Hindlimb muscle (tissue), 1 donor: ENCODE measurements at places on chromosomes 1 and 21. TPM values are rescaled to one million over a fixed set of nuclear protein-coding genes. Genes with fewer than 3 reads are reported as not detected.
A peak's percentile ranks its signal among the peaks of the same experiment; 100 is the strongest.

Gene FAM167B
- polyA plus RNA-seq, result 7.6 TPM

Gene AQP10
- polyA plus RNA-seq, result not detected

- DNase-seq, result no peak
Observed at GRCh38 chr1:27009601-27010197, 3.0 kb downstream of the TENT5B start.

- no peak for DNase-seq
Observed at GRCh38 chr1:85544689-85545215, 35.8 kb upstream of the CCN1 start.

- DNase-seq, result no peak
Observed at GRCh38 chr1:199573047-199573446, 454.5 kb upstream of the NR5A2 start.

DNA sequence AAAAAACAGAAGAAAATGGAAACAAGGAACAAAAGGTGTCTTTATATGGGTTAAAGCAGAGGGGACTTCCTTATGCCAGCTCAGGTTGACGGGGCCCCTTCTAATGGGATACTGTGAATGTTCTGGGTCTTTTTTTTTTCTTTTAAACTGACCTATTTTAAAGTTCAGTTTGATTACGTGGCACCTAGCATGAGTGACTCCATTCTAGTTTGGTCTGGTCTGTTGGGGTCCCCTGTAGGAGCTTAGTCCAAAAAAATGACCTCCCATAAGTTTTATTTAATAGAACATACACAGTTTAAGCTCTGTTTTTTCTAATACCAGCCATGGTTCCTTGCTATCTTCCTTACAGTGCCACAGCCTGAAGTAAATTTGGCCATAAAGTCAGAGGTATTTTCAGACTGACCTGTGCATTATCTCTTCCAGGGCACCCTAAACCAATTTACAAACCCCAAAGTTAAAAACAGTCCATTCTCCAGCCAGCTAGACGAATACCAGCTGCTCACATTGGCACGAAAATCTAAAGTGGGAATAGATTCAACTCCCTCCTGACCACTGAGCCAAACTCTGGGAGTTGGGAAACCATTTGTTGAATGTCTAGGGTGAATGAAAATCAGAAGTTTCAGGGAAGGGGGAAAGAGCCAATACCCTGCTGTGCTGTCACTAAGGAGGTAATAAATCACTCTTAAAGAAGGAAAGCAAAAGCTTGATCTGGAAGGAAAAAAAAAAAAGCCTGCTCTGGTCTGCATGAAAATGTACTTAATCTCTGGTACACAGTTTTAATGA lies 42.4 kb downstream of the AKNAD1 start:
- peak; percentile 23 for DNase-seq

DNA sequence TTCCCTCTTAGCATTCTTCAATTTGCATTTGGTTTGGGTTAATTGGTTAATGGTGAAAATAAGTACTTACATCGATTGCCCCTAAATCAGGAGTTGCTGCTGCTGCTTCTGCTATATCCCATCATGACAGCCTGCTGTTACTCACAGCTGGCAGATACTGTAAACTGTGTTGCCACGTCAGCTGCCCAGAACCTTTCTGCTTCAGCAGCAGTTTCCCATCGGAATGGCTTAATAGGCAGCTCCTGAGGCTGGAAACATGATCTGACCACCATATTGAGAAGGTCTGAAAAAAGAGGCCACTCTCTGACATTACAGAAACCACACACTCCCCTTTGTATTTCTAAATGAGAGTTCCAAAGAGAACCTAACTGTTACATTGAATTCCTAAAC lies 14.3 kb upstream of the SEC16B start:
- DNase-seq, result peak; percentile 90

- no peak for DNase-seq
Observed at GRCh38 chr21:44043613-44044012, 31.5 kb downstream of the TRAPPC10 start.

DNA sequence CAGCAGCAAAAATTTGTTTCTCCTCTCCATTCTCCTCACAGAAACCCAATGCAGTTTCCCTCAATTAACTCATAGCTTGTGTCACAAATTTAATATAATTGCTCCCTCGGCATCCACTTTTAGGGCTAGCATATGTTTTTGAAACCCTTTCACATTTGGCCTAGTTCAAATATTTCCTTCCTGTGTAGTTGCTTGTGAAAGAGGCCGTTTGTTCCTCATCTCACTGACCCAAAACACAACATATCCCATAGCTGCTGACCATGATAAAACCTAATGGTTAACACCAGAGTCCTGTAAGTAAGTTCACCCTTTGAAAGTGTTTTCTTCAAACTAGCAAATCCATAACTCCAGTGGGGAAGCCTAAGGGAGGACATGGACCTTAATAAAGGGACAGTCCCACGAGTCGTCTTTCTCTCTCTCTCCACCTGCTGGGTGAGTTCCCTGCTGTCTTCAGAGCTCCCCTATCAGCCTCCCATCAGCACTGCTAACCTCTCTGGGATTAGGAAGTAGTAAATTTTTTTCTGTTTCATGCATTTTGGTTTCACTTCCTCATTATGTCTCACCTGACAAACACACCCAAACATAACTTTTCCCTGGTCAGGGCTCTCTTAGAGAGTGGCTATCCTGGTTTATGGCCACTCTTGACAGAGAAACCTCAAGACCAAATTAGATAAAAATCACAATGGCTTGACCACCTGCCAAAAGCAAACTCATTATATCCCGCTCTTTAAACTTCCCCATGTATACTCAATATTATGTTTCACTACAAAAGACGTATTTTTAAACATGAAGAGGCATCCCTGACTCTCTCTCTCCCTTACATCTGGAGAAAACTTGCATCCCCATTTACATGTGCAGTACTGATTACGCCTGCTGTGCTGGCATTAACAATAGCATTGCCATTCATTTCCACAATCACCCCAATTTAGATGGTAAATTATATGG lies 177.7 kb upstream of the HP1BP3 start:
- no peak for DNase-seq

Gene THEM5
- 0.37 TPM for polyA plus RNA-seq

- no peak for DNase-seq
Observed at GRCh38 chr21:36813052-36813451, 114.1 kb downstream of the SIM2 start.

DNA sequence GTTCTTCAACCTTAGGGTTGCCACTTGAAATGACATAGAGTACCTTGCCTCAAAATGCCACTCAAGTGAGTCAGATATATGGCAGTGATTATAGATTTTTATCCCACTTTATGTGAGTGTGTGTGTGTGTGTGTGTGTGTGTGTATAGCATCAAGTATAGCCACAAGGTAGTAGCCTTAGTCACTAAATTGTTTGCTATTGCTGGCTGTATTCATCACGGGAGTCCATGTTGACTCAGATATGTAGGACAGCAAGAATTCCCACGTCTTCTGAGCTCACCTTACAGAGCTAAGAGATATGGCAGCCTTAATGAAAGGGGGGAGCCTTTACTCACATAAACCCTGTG lies 9.3 kb downstream of the ETS2 start:
- no peak for DNase-seq

DNA sequence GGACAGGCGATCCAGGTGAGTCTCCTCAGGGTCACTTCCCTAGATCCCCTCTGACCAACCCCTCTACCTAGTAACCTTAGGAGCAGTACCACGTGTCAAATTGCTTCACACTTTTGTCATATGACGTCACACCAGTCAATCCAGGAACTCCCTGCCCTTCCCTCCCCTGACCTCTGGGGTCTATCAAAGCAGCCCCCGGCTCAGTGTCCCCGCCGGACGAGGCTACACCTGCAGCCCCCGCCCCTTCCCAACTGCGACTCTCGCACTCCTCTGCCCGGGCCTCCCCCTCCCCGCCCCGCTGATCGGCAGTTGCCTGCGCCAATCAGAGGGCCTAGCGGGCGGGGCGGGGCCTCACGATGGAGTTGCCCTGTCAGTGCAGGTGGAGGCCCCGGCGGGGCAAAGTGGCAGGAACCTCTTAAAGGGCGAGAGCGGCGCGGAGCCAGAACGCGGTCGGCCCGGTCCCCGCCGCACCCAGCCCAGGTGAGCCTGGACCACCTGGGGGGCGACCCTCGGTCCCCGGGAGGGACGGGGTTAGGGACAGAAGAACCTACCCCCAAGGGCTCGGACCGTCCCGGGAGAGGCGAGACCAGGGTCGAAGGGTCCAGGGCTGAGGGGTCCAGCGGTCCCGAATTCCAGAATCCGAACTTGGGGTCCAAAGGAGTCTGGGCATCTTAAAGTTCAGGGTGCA lies 27.5 kb upstream of the EPB41 start:
- peak; percentile 63 for DNase-seq

DNA sequence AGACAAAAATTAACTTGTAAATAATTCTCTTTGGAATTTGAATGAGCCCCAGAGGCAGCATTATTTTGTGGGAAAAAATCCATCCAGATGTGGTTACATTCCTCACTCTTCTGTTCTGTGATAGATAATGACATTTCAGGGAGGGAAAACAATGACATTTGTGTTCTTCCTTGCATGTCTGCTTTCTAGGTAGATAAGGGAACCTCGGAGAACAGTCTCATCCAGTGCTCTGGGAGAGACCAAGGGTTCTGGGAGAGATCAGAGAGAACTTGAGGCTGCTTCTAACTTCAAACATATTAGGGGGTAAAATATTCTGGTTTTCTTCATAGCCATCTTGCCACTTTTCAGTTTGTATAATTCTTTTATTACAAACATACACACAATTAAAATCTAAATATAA lies 269.2 kb downstream of the NEGR1 start:
- no peak for DNase-seq

DNA sequence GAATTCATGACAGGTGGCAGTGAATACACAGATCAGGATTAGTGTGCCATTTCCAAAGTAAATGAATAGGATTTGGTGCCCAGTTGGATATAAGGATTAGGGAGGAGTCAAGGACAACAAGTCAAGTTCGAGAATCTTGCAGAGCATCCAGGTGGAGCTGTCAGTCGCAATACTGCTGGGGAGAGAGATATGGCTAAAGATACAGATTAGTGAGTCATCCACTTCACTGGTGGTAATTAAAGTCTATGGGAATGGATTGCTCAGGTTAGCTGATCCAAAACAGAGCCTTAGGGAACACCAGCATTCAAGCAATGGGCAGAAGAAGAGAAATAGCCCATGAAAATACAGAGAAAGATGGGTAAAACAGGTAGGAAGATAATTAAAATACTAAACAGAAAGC lies 26.8 kb downstream of the BCAS2 start:
- no peak for DNase-seq

DNA sequence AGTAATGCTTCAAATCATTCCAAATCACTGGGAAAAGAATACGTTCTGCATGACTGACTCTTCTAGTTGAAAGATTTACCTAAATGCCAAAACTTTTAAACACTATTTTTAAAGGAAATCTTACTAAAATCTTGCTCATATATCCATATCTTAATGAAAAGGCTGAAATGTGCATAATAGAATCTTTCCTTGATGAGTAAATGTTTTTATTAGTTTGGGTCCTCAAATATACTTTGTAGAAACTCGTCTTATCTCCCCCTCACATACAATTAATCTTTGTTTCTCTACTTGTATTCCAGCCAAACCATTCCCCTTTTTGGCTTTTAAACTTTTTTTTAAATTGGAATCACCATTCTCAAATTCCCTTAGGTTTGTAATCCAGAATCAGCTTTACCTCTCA lies 110.2 kb downstream of the NTNG1 start:
- no peak for DNase-seq

Gene LENEP
- polyA plus RNA-seq, result 0.67 TPM

GRCh38 chr1:63648689-63649088 lies 55.5 kb downstream of the PGM1 start:
- DNase-seq, result no peak

- DNase-seq, result no peak
Observed at GRCh38 chr1:161162052-161162451, 2.8 kb downstream of the USP21 start.

DNA sequence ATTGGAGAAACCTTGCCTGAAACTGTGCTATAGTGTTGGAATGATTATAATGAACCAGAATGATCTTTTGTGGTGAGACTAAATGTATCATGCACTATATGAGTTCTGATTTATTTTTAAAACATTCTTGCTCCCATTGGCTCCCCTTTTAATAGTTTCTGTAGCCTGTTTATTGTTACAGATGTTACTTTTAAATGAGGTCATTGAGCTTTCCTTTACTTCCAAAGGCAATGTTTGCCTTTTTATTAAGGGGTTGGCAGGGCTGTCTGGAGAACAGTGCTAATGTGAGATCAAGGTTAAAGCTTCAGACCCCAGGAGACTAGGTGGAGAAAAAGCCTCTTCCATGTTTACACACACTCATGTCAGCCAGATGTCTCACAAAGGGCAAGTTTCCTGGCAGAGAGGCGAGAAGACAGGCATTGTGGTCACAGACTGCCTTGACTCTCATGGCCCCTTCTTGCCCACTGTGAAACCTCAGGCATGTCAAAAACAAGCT lies 120.6 kb upstream of the RAVER2 start:
- no peak for DNase-seq

DNA sequence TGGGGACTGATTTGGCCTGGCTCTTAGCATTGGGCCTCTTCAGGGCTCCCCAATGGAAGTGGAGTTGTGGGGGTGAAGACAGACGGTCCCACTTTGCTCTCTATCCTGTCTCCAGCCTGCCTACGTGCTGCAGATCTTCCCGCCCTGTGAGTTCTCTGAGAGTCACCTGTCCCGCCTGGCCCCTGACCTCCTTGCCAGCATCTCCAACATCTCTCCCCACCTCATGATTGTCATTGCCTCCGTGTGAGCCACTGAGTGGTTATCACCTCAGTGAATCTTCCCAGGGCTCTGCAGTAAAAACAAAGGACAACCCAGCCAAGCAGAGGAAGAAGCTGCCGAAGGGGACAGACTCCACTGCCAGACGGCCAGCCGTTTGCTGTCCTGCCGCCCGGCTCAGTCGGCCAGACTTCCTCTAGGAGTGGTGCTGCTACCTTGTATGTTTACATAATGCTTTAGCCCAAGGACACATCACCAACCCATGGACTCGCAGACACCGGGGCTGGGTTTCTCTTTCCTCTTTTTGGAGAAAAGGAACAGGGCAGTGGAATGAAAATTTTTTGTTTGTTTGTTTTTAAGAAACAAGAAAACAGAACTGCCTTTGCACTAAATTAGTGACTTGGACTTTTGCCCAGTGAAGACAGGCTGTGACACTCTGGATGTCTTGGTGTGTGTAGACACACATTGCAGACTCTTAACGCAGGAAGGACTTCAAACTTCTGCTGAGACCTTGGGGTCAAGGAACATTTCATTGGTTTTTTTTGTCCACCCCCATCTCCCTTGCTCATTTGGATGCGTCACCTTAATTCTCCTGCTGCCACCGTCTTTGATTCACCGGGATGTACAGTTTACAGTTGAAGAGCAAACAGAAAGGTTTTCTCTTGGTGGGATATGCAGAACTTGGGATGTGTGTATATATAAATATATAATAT lies 36.5 kb downstream of the ZBTB17 start:
- no peak for DNase-seq
